Stimulated activated naive CD8-positive, alpha-beta T cell treated with anti-CD3 and anti-CD28 coated beads, Interleukin-15, Interleukin-2, amounts not matched to agents 100 U/mL and 50 U/mL, for 24 hours (primary cell): ENCODE measurements at places on chromosomes 7 and 10.

DNA sequence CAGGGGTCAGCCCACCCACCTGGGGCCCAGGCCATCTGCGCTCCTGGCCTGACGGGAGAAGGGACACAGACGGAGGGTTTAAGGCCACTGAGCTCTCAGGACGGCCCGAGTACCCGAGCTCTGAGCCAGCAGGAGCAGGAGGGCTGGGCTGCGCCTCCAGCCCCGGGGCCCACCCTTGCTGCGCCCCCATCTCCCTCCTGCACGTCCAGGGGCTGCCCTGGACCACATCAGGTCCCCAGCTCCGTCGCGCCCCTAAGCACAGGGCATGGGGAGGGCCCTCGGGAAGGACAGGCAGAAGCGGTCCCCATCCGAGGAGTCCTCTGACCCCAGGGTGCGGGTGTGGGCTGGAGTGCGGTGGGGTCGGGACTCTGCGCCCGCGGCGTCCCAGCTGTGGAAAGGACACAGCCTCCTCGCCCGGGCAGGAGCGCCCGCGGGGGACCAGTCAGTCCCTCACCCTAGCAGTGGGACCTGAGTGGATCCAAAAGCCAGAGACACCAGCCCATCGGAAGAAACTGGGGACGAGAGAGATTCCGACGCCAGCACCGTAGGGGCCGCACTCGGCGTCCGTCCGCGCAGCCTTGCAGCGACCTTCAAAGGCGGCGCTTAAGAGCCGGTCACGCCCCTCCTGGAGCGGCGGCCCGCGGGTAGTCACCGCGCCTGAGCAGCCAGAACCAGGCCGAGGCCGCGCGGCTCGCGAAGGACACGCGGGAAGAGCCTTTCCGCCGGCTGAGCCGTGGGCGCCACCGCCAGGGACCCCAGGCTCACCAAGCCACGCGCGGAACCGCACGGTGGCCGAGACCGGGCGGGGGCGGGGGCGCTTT lies 15.9 kb downstream of the CAMK2B start:
- peak; percentile 59 for DNase-seq

DNA sequence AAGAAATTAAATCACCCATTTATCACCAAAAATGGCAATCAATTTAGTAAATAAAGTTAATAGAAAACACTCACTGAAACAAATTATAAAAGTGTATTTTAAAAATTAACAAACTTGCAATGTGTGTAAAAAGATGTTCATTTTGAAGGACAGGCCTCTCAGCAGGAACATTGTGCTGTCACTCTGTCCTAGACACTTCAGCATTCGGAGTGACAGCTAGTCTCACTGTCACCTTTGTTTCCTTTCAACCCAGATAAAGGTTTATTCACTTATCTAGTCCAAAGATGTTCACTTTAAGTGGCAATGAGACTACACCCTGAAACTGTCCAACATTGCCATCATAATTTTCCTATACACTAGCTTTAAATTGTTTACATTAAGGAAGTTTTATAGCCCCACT lies 91.9 kb upstream of the PLXDC2 start:
- no peak for DNase-seq

DNA sequence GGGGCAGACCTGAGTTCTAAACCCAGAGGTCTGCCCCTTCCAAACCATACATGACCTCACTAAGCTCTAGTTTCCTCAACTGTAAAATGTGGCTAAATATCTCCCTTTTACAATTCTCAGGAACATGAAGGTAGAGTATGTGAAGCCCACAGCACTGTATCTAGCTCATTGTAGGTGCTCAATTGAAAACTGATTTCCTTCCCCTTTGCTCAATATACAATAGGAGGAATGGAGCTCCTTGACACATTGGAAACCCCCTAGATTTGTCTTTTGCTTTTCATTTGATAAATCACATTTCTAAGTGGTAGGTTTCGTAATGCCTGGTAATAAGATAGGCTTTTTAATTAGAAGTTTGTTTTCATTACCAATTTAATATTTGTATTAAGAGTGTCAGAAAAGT lies 153.3 kb downstream of the ARID5B start:
- no peak for DNase-seq

DNA sequence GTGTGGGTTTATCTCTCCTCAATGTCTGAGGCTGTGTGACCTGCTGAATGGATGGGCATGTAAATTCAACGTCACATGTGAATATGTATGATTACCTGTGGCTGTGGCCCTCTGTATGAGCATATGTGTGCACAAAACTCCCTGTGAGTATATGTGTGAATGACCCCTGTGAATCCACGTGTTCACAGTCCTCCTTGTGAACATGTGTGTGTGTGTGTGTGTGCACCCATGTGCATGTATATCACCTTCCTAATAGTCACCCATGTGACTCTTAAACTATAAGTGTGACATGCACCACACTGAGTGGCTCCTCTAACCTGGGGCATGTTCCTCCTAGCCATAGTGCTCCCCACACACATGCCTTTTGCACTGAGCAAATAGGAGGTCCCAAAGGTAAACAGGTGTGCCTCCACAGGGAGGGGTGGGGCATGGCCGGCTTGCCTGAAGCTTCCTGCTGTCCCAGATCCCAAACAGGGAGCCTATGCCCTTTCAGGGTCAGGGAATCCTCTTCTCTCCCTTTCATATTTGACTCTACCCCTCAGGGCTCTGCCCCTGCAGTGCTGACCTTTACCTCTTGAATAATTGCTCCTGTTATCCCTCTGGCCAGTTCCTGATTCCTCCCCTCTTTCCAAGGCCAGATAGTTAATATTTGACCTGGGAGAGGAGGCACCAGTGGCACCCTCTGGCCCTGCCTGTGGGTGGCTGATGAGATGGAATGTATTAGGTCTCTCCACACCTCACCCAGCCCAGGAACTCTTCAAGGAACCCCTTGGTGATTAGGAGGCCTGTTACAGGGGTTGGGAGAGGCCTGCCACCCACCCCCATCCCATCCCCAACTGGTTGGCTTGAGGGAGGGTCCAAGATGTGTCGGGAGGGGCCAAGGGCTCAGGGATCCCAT lies 1.9 kb downstream of the SEMA4G start:
- DNase-seq: no peak

- no peak for DNase-seq
Measured at GRCh38 chr7:29075606-29076005, 70.7 kb downstream of the CPVL start.

DNA sequence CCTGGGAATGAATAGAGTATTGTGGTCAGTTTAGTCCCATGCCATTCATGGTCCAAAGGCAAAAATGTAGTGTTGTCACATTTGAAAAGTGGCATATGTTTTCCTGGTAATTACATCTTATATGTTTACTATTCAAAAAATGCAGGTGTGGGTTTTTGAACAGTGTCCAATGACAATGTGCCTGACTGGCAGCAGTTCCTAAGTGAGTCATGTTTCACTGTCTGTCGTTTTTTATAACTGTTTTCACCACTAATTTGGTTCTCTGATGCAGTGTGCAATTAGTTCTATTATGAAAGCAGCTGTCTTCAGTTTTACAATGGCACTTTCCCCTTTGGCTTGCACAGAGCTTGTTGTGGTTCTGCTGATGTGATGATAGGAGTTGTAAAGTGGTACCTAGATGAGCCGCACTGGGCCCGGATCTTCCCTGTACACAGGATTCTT lies 162.3 kb downstream of the SEM1 start:
- DNase-seq: no peak

DNA sequence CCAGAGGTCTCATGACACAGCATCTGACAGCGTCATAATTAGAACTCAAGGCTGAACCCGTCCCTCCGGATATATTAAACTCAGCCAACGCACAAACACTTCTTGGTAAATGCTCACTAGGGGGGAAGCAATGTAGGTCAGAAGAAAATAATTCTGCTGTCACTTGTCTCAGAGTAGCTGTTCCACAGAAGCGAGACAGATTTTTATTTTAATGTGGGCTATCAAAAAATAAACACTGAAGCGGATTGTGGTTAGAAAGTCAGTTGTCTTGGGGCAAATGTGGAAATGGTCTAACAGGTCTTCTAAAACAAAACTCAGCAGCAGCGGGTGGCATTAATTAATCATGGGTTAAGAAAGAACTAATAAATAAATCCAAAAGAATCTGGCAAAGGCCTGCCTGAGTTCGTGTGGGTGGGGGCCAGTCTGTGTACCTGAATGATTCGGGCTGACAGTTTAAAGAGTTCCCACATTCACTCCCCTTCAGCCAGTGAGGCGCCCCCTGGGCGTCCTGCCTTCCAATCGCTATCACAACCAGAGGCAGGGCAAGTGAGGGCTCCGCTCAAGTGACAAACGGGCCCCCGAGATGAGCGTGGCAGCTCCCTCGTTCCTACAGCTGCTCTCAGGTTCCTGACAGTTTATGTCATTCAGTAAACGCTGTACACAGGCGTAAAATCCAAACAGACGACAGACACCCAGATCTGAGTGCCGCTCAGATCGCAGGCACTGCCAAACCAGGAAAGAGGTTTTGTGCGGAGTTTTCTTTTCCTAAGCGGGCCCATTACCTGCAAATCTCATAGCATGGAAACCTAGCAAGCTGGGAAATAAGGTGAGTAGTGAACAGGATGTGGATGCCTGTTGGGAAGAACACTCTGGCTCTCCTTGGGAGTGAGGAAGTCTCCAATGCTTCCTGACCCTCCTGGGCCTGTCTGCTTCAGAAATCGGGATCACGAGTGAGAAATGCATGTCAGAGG lies 52.9 kb downstream of the NRAP start:
- no peak for DNase-seq

GRCh38 chr10:93813507-93814465 lies 56.0 kb downstream of the LGI1 start:
- DNase-seq: peak; percentile 61

GRCh38 chr10:112535531-112535951 lies 88.5 kb downstream of the VTI1A start:
- DNase-seq: no peak

DNA sequence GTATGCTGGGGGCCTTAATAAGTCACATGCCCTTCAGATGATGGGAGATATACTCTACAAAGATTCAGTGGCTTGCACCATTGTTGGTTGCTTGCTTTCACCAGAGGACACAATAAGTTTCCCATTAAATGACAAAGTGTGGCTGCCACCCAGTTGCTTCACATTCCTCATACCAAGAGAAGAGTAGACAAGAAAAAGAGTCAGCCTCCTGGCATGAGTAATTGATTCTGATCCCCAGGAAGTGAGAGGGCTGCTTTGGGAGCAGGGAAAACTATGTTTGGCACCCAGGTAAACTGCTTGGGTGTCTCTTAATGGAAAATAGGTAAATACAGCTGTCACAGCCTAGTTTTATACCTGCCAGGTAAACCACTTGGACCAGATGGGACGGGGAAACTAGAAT lies 66.7 kb upstream of the IL6 start:
- no peak for DNase-seq

- DNase-seq: no peak
Measured at GRCh38 chr7:113521468-113521867, 397.3 kb downstream of the PPP1R3A start.

- peak; percentile 19 for DNase-seq
Measured at GRCh38 chr7:156764016-156764669, 123.6 kb downstream of the RNF32 start.

DNA sequence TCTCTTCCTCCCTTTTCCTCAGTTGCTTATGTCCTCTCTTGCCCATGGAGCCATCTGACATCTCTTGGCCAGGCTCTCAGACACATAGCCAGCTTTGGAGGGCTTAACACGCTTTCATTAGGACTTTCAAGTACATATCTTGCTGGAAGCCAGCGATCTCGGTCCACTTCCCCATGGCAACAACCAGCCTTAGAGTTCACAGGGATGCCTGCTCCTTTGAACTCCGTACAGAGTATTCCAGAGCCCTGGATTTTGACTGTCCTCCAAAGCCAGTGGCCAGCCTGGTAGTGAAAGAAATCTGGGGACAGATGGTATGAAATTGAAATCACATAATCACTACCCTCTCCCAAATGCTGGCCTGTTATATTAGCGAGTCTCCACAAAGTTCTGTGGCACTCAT lies 370.5 kb upstream of the NPVF start:
- DNase-seq: no peak

GRCh38 chr10:116207690-116208089 lies 65.3 kb downstream of the GFRA1 start:
- DNase-seq: no peak

DNA sequence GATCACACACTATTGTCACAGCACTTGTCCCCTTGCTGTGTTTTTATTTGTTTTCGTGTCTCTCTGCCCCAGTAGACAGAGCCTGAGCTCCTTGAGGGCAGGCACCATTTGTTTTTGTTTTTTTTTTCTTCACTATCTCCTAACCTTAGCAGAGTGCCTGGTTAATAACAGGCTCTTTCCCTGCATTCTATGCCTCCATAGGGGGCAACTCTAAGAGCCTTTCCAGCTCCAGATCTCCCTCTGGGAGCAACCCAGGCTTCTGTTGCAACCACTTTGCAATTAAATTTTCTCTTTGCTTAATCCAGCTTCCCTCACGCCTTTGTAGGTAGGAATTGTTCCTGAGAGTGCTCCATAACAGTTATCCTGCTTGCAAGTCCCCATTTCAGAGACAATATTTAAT lies 148.4 kb downstream of the PLXDC2 start:
- no peak for DNase-seq

DNA sequence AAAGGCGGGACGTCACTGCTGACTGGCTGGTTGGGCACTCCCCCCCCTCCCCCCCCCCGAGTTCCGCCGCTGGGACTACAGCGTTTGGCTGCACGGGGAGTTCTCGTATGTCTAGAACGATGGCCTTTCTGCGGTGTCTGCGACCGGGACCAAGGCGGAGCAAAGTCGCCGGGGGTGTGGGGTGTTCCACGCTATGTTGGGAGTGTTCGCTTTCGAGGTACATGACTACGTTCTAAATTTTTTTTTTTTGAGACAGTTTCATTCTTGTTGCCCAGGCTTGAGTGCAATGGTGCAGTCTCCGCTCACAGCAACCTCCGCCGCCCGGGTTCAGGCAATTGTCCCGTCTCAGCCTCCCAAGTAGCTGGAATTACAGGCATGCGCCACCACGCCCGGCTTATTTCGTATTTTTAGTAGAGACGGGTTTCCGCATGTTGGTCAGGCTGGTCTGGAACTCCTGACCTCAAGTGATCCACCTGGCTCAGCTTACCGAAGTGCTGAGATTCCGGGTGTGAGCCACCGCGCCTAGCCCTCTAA lies 573 bp upstream of the IDI1 start:
- no peak for DNase-seq

DNA sequence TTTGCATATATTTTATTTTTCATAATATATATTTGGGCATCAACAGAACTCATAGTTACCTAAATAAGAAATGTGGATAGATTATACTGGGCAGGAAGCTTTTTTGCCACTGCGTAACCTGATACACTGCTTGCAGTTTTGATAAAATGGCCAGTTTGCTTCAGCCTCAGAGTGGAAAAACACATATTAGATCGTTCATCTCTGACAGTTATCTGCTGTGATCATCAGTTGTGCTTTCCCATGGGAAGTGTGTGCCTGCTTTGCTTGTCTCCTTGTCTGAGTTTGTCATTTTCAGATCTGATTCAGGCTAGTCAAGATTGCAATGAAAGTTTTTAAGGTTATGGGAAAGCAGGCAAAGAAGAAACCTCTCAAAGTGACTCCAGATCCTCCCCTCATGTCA lies 54.0 kb downstream of the ADAM12 start:
- no peak for DNase-seq

- no peak for DNase-seq
Measured at GRCh38 chr10:124101351-124101750, 8.0 kb upstream of the CHST15 start.

GRCh38 chr10:9018195-9019173 lies 964.0 kb downstream of the GATA3 start:
- no peak for DNase-seq

GRCh38 chr7:87831097-87831496 lies 45.1 kb downstream of the SLC25A40 start:
- DNase-seq: no peak

- no peak for DNase-seq
Measured at GRCh38 chr10:32793033-32793432, 165.0 kb downstream of the ITGB1 start.
